ENCODE measurements at places on chromosomes 5 and 9.
A peak's percentile ranks its signal among the peaks of the same experiment; 100 is the strongest.

GRCh38 chr9:35685506-35685905 lies 4.2 kb downstream of the TPM2 start:
- DNase-seq = no peak

DNA sequence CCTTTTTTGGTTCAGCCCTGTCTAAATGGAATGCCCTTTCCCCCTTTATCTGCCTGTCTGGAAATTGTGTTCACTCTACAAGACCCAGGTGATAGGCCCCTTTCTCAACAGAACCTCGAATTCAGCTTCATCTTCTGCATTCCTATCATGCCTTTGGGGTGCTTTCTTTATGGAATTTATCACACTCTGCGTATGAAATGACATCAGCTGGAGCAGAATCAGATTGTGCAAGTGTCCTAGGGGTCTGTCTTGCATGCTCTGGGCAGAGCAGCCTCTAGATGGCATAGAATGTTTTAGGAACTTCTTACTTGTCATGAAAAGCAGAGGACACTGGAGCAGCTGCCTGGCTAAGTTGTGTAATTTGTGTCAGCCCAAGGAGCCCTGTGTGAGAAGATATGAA lies 84.9 kb downstream of the ISL1 start:
- DNase-seq = no peak

GRCh38 chr5:17185773-17186172 lies 31.7 kb upstream of the BASP1 start:
- no peak for DNase-seq

GRCh38 chr5:108801776-108802175 lies 54.1 kb downstream of the FER start:
- no peak for DNase-seq

GRCh38 chr5:158303883-158304282 lies 444.9 kb upstream of the CLINT1 start:
- DNase-seq = no peak

DNA sequence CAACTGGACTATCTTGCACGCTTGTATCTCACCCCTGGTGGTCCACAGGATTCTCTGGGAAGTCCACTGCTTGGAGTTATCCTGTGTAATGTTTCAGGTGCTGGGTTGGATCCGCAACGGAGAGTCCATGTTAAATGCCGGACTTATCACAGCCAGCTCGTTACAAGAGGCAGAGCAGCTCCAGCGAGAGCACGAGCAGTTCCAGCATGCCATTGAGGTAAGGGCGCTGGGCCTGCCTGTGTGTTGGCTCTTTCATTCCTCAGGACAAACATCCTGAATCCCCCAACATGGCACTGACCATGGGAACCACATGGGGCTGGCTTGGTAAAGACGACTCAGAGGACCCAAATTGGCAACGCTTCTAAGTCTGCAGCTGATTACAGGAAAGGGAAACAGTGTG lies 214.8 kb upstream of the OTULINL start:
- DNase-seq = no peak

- DNase-seq = no peak
These were observed 18.7 kb upstream of the CLPTM1L start for GRCh38 chr5:1363581-1363980.

DNA sequence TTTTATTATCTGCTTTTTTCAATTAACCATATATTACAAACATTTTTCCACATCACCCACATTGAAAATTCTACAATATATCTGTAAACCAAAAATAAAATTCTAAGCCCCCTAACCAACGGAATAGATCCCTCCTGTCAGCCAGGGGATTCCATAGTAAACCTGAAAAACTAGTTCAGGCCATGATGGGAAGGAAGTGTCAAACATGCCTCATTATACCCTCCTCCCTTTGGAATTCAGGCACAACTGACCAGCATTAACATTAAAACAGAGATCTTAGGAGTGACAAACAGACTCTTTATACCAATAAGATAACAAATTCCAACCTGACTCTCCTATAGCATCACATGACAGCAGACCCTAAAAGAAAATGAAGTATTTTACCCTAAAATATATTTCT lies 113.7 kb upstream of the DMRT1 start:
- DNase-seq = no peak

DNA sequence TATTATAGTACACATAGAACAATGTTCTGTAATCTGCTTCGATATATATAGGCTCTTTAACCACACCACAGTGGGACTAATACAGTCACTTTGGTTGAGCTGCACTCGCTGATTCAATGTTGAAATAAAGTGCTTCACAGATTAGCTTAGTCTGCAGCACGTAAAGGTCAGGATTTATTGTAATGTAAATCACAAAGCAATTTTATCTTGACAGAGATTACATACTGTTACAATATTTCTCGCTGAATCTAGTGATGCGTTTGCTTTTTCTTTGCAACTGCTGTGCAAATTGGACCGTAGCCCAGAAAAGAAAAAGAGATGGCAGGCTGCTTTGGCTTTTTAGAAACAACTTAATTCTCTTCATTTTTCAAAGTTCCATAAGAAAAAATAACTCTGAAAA lies 52.9 kb downstream of the CETN3 start:
- no peak for DNase-seq

DNA sequence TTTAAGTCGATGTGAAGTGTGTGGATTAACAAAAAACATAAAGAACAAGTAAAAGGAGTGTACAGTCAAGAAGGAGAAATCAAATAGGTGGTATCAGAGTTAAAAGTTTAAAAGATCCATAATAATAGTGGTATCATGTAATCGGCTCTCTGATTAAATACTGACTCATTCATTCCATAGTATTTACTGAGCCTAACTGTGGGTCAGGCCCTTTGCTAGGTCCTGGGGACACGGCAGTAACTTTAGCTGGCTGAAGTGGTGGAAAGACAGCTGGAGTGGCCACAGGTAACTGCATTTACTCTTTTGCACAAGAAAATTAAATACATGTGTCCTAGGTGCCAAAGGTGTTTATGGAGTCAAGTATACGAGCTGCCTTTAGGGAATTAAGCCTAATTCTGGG lies 124.0 kb downstream of the GNAQ start:
- no peak for DNase-seq

- DNase-seq = no peak
These were observed 372.8 kb upstream of the SLC30A5 start for GRCh38 chr5:68720884-68721610.

- peak; percentile 66 for DNase-seq
These were observed 82.2 kb upstream of the ICE1 start for GRCh38 chr5:5340206-5340729.

DNA sequence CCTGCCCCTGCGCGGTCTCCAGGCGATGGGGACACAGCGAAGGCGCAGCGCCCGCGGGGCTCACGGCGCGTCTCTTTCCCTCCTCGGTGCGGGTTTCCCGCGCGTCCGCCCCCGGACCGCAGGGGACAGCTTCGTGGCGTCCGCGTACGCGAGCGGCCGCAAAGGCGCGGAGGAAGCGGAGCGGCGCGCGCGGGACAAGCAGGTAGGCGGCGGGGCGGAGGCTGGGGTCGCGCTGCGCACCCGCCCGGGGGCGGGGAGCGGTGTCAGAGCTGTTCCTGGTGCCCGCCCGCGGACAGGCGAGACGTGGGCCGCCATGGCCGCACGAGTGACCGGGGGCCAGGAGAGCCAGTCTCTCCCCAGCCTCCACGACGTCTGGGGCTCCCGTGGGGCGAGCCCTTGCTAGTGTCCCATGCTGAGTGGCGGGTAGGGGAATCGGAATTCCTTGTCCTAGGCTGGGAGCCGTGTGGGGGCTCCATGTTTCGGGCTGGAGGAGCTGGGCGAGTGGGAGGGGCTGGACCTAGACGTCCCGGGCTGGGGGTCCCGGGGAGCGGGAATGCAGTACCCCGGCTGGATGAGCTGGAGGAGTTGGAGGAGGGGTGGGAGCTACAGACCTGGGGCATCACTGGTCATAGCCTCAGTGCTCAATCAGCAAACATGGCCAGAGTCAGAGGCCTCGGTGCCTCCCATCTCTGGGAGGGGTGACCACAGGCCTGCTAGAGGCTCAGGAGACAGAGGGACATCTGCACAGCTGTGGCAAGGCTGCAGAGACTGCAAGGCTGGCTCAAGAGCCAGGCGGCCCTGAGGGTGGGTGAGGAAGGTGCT lies 968 bp downstream of the NKD2 start:
- DNase-seq = peak; percentile 21

GRCh38 chr5:143649937-143650621 lies 161.9 kb upstream of the HMHB1 start:
- DNase-seq = no peak

- DNase-seq = no peak
These were observed 558.5 kb upstream of the ZNF462 start for GRCh38 chr9:106304401-106304920.

DNA sequence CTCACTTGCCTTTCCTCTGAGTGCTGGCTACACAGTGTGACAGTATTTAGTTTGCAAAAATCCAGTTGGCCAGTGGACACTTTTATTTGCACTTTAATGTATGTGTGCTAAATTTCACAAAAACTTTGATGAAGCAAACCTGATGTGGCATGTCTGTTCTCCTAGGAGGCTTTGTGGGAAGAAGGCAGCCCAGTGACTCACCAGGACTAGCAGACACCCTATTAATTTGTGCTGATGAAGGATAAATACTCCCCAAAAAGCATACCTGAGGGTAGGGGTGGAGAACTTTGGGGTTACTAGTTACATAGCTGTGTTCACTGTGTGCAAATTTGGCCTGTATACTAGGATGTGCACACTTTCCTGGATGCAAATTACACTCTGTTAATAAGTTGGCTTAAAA lies 39.3 kb upstream of the IPPK start:
- no peak for DNase-seq

GRCh38 chr5:149005077-149005892 lies 57.6 kb downstream of the SH3TC2 start:
- no peak for DNase-seq

- no peak for DNase-seq
These were observed 130.4 kb upstream of the SLIT3 start for GRCh38 chr5:169431386-169431785.

DNA sequence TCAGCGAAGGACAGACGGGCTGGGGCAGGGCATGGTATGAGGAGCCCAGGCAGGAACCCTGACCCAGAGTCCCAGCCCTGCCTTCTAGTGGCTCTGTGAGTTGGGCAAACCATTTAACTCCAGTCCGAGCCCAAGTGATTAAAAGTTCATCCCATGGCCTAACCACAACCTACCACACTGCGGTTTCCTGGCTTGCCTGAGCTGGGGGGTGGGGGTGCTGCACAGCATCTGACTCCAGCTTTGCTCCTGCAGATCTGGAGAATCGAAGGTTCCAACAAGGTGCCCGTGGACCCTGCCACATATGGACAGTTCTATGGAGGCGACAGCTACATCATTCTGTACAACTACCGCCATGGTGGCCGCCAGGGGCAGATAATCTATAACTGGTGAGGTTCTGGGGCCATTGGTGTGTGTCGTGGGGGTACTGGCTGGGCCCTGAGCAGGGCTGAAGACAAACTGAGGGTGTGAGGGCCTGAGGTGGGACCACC lies 49.0 kb downstream of the STOM start:
- no peak for DNase-seq

DNA sequence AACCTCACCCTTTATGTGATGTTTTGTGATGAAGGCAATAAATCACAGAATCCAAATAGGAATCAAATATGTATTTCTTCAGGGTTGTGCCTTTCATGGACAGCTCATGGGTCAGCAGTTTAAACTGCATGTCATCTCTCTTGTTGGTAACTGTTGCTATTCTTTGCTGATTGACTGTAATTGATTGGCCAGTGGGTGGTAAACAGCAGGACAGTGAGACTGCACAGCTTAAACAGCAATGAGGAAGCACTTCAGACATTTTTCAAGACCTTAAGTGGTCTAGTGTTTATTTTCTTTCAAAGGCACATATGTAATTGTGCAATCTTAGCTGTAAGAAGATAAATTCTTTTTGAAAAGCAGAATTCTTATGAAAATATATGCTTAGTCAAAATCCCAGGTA lies 260.5 kb downstream of the COX7C start:
- DNase-seq = no peak

DNA sequence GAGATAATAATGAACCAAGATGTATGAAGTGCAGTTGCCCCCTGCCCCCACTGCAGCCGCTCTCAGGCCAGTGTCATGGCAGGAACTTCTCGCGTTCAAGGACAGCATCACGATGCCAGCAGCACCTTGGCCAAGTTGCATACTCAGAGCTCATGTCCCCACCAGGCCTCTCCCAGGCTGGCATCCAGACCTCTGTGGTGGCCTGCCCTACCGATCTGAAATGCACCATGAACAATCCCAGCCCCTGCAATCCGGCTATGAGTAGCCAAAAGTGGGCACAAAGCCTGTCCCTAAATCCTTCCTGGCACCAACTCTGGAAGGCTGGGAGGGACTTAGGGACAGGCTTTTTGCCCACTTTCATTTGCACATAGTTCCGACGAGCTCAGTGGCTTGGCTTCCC lies 140.9 kb downstream of the PAX5 start:
- no peak for DNase-seq

DNA sequence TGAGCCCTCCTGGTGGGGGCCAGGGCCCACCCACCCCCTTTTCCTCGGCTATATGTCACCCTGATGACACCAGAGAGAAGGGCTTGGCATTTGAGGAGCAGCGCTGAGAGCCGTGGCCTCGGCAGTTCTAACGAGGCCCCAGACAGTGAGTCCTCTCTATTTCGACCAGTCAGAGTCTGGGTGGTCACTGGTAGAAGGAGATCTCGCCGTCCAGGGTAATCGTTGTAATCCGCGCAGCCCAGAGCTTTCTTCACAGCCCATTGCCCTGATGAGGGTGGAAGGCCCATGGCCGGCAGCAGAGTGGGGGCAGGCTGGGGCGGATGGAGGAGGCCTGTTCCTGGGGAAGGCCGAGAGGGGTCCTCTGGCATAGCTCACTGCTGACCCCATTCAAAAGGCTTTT lies 70.2 kb downstream of the PSMB7 start:
- no peak for DNase-seq

DNA sequence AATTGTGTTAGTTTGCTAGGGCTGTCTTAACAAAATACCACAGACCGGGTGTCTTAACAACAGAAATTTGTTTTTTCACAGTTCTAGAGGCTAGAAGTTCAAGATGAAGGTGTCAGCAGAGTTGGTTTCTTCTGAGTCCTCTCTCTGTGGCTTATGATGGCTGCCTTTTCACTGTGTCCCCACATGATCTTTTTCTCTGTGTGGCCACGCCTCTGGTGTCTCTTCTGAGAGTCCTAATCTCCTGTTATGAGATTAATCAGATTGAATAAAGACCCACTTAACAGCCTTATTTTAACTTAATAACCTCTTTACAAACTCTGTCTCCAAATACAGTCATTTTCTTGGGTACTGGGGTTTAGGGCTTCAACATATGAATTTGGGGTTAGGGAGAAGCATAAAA lies 561.1 kb downstream of the NR2F1-AS1 start:
- no peak for DNase-seq

DNA sequence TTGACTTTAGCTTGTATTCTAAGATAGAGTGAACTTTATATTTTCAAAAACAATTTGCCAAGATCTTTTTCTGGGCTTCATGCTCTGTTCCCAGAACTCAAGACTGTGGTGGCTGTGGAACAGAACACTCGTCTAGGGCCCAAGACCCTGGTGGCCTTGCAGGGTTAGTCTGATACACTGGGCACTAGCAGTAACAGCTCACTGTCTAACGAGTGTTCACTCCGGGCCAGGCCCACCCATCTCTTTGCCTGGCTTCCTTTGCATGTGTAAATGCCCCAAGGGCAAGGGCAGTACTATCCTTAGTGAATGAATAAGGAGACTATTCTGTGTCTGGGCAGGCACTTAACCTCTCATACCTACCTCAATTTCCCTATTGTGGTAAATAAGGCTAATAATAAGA lies 47.4 kb downstream of the PHF2 start:
- DNase-seq = no peak
